T-cell (primary cell): ENCODE measurements at places on chromosomes 11 and 22. TPM values are rescaled to one million over a fixed set of nuclear protein-coding genes. Genes with fewer than 3 reads are reported as not detected.

Gene OR52N4
- total RNA-seq: 2.3 TPM

Gene CCDC73
- total RNA-seq: not detected

Gene CEND1
- not detected for total RNA-seq

Gene HSCB
- 6.9 TPM for total RNA-seq

Gene CYTH4
- total RNA-seq: 146 TPM

Gene APOL1
- total RNA-seq: 29.5 TPM

Gene SLC17A6
- not detected for total RNA-seq

Gene TAGLN
- 16.7 TPM for total RNA-seq

DNA sequence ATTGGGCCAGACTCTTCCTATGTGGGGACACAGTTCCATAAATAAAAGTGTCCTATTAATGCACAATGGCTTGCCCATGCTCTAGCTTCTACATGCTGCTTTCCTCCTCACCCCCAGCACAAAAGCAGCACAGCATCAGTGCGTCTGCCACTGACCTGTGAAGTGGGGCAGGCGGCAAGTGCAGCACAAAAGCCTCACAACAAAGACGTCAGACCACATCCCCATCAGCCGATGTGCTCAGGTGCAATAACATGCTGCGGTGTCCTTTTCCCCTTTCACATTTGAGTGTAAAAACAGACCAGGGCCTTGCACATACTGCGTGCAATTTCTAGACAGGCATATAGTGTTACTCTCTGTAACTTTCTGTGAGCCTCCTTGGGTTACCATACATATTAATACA lies 12.8 kb downstream of the DKK3 start:
- no peak for DNase-seq

GRCh38 chr11:68924073-68924925 lies 20.6 kb downstream of the IGHMBP2 start:
- no peak for DNase-seq

- DNase-seq: no peak
Measured at GRCh38 chr22:19757985-19758895, 2.3 kb upstream of the TBX1 start.

DNA sequence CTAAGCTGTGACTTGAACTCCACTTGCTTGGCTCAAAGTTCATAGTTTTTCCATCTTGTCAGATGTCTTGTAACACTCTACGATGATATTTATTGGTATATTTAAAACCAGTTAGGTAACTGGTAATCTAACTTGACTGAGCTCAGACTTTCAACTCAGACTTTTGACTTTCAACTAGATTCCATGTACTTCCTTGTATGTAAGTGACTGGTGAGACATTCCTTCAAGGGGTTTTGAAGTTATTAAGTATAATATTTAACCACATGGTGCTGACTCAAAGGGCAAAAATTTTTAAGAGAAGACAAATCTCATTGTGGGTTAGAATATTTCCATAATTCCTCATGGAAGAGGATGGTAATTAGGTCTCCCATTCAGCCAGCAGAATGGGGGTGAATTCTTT lies 631.3 kb upstream of the ANO5 start:
- DNase-seq: no peak

GRCh38 chr22:50376085-50376651 lies 33.0 kb downstream of the PPP6R2 start:
- DNase-seq: no peak

- DNase-seq: no peak
Measured at GRCh38 chr11:118627566-118627965, 20.2 kb downstream of the PHLDB1 start.

DNA sequence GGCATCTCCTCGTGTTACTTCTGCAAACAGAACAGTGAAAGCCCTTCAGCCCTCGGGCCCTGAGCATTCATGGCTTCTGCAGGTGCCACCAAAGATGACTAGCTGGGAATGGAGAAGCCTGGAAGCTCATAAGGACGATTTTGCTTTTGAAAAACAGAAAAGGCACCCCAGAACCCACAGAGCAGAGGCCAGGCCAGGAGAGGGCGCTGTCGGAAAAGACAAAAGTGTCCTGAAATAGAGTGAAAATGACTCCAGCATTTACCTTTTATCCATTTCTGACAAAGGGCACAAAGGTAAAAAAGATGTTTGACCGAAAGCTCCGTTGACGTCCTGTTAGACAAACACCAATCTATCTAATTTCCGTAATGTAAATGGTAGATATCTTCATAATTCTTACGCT lies 37.6 kb downstream of the ZNF195 start:
- peak; percentile 40 for DNase-seq

GRCh38 chr11:124301548-124301947 lies 12.2 kb downstream of the OR8D1 start:
- DNase-seq: no peak

DNA sequence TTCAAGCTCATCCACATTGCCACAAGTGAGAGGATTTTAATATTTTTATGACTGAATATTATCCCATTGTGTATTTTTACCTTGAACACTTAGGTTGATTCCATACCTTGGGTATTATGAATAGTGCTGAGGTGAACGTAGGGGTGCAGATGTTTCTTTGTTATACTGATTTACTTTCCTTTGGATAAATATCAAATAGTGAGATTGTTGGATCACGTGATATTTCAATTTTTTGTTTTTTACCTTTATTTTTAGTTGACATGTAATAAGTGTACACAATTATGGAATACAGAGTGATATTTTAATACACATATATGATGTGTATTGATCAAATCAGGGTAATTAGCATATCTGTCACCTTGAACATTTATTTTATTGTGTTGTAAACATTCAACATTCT lies 8.1 kb downstream of the OR10W1 start:
- DNase-seq: no peak

GRCh38 chr11:13923182-13923581 lies 39.3 kb upstream of the SPON1 start:
- no peak for DNase-seq

- no peak for DNase-seq
Measured at GRCh38 chr11:44367452-44367851, 57.5 kb upstream of the ALX4 start.

GRCh38 chr11:130052567-130052966 lies 17.1 kb upstream of the APLP2 start:
- no peak for DNase-seq

DNA sequence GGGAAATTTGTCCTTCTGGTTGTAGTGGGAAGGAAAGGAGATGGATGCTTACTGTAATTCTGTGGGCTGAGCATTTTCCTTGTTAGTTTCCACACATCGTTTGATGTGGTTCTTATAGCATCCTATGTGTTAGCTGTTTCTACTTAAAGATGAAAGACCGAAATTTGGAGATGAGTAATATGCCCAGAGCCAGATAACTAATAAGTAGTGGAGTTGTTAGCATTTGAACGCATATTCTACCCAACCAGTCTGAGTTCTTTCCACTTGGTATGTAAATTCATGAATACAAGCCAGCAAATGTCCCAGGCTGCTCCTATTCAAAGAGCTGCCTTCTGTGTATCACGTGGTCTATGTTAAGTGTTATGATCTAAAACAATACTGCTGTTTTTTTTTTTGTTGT lies 14.6 kb downstream of the SPECC1L start:
- DNase-seq: no peak

GRCh38 chr11:124745270-124745834 lies 5.6 kb downstream of the NRGN start:
- DNase-seq: no peak

DNA sequence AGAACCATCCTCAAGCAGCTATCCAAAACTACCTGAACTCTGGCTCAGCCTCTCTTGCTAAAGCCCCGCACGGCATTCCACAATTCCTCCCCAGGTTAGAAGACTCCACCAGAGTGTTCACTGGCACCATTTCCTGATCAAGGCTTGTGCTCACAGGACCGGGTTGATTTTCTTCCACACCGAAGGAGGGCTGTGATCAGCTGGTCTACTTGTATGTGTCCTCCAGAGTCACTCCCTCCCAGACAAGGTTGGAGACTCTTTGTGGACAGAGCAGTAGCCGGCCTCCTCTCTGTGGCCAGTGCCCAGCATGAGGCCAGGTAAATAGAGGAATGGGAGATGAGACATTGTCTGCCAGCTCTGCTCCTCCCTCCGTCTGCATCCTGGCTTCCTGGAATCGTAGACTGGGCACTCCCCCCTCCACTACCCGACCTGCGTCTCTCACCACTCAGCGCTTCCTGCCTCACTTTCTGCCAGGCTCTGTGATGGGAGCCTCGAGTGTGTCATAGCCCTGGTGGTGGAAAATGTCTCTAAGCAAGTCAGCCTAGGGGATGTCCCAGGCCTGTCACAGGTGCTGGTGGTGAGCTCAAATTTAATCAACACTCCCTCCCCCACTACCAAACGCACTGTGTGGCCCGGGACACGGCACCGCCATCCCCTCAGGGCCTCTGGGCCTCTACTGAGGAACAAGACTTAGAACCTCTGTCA lies 12.5 kb upstream of the TMPRSS6 start:
- peak; percentile 95 for DNase-seq

- DNase-seq: no peak
Measured at GRCh38 chr11:44530413-44531115, 34.9 kb upstream of the CD82 start.

GRCh38 chr22:44419429-44419828 lies 78.6 kb downstream of the RTL6 start:
- DNase-seq: no peak

DNA sequence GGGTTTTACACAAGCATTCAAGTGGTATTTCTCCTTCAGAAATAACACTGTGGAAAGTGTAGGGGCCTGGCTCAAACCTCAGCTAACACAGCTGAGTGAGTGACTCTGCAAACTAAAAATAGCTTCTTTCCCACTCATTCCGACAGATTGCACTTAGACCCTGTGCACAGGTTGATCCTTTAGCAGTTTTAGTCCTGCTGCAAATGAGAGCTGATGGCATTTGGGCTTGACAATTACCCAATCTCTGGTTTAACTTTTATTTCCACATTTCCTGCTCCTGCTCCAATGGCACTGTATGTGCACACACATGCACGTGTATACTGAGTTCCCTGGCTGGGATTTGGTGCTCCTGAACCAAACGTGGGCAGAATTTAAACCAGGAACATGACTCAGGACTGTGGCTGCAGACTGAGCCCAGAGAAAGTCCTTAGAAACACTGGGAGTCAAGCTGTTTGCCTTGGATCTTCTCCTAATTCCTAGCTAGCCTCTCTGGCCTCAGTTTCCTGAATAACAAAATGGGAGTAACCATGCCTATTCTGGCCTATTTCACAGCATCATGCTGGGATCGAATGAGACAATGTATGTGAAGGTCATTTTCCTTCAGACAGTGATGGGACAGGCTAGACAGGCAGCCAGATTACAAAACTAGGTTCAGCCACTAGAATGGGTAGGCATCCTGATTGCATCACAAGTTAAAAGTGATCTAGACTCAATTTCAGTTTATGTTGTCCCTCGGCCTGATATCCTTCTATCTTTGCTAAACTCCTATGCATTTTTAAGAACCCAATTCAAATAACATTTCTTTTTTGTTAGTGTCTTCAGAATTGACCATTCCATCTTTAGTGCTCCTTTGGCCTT lies 58.2 kb downstream of the SERGEF start:
- no peak for DNase-seq

GRCh38 chr22:41576877-41577276 lies 12.8 kb downstream of the PMM1 start:
- peak; percentile 25 for DNase-seq

DNA sequence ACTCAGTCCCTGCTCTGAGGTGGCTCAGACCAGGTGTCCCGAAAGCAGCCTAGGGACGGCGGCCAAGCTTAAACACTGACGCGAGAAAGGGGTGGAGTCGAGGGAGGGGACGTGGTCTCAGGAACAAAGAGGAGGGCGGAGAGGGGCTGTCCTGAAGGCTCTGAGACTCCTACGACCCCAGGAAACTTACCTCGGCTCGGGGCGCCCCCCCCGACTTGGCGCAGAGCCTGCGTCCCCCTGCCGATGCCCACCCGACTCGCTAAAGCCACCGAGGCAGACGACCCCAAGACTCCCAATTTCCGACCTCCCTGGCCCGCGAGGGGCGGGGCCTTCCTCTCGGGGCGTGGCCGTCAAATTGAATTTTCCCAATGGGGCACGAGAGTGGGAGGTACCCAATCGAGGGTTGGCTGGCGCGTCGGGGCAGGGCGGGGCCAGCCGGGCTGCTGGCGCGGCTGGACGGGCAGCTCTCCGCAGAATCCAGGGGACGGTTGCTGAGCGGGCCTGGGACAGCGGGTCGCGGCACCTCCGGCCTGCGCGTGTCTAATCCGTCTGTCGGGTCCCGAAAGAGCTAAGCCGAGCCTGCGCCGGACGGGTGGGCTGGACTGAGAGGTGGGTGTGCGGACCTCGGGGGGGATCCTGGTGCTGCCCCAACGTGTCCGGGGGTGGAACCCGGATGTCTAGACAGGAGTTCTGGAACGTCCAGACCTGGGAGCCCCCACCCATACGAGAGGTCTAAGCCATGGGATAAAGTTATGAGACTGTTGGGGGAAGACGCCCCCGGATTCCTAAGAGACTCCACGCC lies at the start of gene SMTN:
SMTN (plus strand) TSS at position 471 of the 802 bp plus-strand sequence. CDS start 1,941 bp downstream, outside the sequence.
- DNase-seq: peak; percentile 79

DNA sequence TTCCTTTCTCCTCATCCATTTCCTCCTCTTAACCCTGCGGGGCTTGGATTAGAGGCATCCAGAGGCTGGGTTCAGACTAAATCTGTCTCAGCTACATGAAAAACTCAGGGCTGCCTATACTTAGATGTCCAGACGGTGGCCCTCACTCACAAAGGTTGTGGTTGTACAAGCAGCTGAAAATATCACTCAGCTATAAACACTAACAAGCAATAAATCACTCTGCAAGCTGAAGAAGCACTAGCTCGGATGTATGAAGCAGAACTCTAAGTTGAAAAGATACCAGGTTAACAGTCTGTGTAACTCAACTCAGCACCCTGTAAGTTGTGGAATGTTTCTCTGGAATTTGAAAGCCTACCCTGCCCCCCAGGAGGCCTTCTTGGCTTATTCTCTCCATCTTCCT lies 82.9 kb downstream of the EXT2 start:
- DNase-seq: no peak

DNA sequence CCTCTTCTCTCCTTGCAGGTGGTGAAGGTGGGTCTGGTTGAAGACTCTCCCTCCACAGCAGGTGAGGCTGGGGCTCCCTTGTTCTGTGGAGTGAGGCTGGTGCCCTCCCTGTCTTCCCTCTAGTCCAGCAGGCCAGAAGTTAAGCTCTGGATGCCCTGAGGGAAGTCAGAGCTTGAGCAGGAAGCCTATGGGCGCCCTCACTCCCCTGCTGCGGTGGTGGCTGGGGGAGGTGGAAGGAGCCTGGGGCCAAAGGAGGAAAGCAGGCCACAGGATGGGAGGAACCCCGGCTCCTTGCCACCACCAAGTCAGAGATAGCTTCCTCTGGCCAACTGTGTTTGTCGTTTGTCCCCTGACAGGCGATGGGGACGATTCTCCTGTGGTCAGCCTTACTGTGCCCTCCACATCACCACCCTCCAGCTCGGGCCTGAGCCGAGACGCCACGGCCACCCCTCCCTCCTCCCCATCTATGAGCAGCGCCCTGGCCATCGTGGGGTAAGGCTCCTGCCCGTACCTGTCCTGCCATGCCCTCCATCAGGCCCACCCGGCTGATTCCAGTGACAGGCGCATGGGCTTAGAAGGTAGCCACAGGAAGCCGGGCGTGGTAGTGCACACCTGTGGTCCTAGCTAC lies 29.5 kb upstream of the RAB1B start:
- no peak for DNase-seq

DNA sequence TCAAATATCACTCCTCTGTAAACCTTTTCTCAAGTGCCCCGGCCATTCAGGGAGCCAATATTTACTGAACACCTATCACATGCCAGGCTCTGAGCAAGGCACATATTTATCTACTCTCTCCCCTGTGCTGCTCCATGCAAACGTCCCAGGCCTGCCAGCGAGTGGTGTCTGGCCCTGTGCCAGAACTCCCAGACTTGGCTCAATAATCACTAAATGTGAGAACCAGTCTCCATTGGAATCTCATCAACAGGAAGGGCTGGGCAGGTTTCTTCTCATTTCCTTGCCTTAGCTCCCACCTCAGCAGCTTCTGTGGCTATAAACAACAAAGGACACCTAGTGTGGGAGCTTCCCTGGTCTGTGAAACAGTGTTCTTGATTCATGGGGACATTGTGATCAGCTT lies 21.7 kb downstream of the RASSF10 start:
- no peak for DNase-seq
